NAMALWA (cell line): ENCODE measurements at places on chromosomes 5 and 9.

DNA sequence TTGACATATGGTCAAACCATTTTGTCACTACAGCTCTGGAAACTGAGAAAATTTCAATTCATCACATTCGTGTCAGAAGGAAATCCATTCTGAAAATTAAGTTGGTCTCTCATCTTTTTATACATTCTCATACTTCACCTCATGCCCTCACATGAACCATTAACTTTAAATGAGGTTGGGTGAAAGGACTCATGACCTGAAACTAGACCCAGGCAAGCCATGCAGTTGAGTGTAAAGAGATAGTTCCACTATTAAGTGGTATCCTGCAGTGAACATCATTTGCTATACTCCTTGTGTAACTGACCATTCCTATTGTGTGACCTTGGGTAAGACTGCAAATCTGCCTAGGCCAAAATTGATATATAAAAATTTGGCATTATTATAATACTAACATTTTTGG is 299.6 kb upstream of the GRIN3A start:
- no peak for DNase-seq

DNA sequence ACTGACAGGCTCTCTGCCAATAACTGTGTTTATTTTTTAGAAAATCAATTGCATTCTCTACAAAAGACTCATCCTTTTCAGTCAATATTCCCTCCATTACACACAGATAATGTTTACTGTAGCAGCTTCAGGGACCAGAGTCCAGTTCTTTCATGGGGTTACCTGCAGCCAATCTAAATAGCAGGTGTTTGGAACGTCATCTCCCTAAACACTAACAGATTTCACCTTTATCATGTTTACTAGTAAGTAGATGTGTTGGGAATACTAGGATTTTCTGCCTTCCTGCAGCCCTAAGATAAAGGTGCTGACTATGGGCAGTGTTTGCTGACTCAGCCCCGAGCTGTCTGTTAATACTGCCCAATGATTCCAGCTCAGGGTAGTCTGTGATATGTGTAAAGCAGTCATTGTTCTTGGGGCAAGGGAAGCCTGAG is 447.0 kb downstream of the KIF4B start:
- no peak for DNase-seq

GRCh38 chr5:166331521-166331920 is 1959.9 kb upstream of the WWC1 start:
- DNase-seq = no peak

DNA sequence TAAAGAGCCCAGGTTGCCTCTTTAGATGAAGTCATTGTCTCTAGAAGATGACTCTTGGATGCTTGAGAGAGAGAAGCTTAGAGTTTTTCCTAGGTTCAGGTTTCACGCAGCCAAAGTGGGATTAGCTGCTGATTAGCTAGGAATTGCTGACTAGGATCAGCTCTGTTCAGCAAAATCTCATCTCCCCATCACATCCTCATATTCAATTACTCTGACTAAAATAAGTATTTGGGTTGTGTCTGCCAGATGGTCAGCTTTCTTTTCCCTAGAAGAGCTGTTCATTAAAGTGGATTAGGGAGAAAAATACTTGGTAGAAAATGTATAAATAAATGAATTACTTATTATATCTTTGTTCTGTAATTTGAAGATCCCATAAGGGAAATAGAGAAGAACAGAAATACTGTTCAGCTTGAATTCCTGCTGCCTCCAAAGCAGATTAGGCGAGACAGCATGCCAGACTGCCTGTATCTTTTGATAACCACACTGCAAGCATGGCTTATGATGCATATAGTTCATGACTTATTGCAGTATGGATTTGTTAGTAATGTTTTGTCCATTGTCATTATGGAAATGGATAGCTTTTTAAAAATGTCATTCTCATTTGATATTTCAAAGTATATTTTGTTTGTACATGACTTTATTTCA is 184.8 kb upstream of the CD180 start:
- DNase-seq = no peak

DNA sequence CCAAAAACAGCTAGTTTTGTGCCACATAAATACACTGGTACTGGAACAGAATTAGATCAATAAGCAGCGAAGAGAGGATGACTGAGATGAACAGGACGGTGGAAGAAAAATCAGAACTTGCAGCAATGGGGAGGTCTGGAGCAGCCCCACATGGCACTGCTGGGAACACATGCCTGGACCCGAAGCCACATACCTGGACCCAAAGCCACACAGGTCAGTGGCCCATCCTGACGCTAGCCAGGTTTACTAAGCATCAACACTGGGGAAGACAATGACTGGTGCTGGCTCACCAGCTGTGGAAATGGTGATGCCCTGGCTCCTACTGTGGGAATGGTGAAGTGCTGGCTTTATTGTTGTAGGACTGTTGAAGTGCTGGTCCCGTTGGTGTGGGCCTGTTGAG is 139.7 kb upstream of the IRX4 start:
- no peak for DNase-seq

GRCh38 chr5:168583742-168584482 is 4.7 kb upstream of the PANK3 start:
- no peak for DNase-seq

DNA sequence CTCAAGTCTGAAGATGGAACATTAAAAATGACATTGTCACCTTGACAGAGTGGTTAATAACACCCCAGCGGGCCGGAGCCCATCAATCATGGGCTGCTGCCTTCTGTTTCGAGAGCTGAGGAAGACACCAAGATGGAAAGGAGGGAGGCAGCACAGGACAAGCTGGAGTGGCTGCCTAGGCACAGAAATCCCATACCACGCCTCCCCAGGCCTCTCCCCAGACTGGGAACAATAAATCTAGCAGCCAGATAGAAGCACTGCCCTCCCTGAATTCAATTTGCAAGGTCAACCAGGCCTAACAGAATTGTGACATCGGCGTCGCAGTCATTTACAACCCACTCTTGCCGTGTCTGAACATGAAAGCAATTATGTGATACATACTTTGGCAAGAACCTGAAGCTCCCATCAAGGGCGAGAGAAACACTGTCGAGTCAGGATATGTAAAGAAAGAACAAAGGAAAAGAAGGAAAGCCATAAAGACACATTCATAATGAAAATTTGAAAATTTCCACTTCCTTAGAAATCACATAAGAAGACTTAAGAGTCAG is 35.4 kb upstream of the ZNF354A start:
- DNase-seq = no peak

- DNase-seq = no peak
Measured at GRCh38 chr9:78472111-78472510, 175.2 kb downstream of the PSAT1 start.

DNA sequence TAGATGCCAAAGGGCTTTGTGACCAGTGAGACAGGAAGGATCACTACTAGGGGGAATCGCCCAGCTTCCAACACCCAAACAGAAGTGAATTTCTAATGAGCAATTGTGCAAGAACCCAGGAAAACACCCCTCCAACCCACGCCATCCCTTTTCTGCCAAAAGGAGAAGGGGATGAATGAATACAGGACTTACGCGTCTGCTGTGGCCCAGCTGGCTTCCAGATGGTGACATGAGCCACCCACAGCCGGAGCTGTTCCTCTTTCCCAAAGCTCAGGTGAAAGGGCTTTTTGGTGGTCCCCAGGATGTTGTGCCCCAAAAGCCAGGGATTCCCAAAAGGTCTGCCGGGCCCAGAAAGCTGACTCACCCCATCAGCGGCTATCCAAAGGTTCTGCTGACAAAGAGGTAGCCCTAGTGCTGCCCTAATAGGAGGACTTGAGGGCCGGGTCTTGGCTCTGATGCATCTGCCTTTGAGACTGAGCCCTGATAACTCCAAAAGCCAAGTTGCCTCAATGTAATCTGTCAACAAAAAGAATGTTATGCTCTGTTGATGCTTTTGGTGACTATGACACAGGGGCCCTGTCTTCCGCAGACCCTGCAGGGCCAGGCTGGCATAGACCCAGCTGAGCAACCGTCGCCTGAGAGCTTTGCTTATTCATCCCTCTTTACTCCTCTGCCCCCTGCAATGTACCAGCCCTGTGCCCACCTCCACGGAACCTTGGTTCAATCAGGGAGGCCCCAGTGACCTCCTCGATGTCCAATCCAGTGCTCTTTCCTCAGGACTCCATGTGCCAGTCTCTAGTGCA is 14.5 kb downstream of the GSN start:
- no peak for DNase-seq

DNA sequence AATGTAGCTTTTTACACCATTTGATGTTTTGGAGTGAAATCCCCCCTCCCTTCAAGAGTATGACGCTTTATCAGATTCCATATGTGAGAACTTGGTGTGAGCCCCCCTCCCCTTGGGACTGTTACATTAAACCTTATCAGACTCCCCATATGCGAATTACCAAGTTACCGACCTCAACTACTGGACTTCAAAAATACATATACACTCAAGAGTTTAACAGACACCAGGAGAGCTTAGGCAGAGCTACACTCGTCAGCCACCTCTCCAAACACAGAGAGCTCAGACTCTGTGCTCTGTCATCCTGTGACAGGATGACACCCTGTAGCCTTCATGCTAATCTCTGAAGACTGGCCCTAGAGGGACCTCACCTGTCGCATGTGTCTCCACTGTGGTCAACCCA is 50.2 kb downstream of the FAM114A2 start:
- no peak for DNase-seq

- no peak for DNase-seq
Measured at GRCh38 chr5:34543687-34544086, 112.4 kb upstream of the RAI14 start.

DNA sequence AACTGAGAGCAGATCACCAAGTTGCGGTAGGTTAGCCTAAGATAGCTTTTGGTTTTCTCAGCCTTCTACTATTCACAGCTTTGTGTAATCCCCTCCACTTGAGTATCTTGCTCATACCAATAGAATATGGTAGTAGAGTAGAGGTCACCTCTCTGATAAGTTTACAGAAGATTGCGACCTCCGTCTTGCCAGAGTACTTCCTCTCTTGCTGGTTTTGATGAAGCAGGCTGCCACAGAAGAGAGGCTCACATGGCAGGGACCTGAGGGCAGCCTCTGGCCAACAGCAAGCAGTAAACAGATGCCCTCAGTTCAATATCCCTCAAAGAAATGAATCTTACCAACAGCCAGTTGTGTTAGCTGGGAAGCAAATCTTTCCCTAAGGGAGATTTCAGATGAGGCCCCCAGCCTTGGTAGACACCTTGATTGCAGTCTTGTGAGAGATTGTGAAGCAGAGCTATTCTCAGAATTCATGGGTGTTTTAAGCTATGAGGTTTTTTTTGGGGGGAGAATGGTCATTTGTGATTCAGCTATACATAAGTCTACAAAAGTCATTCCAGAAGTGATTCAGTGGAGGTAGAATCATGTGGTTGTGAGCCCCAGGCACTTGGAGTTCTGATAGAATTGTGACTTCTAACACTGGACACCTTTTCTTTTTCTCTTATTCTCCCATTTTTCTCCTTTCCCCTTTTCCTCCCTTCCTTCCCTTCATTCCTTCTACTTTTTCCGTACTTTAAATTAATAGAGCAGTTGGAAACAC is 22.7 kb upstream of the CDKN2B start:
- no peak for DNase-seq

DNA sequence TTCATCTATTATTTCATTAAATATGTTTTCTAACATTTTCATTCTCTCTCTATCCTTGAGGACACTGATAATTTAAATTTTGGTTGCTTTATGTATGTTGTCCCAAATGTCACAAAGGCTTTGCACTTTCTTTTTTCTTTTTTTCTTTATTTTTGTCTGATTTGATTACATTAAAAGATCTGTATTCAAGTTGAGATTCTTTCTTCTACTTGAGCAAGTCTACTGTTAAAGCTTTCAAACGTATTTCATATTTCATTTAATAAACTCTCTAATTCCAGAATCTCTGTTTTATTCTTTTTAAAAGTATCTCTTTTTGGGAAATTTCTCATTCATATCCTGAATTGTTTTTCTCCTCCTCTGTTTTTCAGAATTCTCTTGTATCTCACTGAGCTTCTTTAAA is 106.5 kb downstream of the GNA14 start:
- no peak for DNase-seq

DNA sequence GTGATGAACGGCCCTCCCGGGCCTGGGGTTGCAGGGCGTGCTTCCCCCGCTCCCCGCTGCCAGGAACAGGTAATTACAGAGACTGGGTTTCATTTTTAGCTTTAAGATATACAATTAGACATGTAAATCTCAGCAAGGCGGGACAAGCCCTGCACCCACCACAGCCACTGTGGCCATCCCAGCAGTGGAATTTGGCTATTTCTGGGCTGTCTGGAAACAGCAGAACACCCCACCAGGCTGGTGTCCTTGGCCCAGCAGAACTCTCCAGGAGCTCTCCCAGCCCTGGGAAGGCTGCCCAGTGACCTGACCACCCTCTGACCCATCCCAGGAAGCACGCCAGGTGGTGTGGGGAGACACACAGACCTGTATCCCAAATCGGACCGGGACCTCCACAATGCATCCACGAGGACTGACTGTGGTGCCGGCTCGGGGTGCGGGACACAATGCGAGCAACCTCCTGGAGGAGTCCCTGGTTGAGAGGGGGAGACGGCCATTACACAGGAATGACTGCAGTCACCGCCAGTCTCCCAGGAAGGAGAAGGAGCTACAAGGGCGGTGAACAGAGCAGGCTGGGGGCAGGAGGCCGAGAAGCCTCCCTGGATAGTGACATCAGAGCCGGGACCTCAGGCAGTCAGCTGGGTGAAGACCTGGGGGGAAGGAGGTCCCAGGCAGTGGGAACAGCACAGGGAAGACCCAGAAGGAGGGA is 17.3 kb downstream of the EEIG1 start:
- DNase-seq = no peak

DNA sequence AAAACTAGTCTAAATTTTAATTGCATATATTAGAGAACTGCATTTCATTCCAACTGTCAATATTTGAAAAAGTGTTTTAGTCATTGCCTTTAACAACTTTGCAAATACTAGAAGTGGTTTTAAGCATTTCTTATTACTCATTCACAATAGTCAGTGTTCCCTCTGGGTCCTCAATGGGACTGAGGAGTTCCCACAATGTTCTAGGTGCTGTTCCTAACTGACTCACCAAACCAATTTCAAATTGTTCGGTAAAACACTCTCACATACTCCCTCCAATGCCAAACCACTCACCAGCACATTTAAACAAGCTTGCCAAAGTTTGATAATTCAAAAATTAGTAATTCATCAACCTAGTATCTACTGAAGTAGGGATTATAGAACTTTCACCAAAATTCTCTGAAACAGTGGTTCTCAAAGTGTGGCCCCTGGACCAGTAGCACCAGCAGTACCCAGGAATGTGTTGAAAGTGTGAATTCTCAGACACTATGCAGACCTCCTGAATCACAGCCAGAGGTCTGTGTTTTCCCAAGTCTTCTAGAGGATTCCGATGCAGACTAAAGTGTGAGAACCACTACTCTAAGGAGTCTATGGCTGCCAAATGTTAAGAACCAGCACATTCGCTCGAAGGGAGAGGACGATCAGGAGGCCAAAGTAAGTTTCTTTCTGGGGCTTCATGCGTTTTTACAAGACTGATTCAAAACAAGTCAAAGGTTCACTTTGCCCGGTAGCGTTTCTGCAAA is 72.8 kb downstream of the APBA1 start:
- no peak for DNase-seq
